ENCODE measurements at places on chromosomes 1 and 21.

DNA sequence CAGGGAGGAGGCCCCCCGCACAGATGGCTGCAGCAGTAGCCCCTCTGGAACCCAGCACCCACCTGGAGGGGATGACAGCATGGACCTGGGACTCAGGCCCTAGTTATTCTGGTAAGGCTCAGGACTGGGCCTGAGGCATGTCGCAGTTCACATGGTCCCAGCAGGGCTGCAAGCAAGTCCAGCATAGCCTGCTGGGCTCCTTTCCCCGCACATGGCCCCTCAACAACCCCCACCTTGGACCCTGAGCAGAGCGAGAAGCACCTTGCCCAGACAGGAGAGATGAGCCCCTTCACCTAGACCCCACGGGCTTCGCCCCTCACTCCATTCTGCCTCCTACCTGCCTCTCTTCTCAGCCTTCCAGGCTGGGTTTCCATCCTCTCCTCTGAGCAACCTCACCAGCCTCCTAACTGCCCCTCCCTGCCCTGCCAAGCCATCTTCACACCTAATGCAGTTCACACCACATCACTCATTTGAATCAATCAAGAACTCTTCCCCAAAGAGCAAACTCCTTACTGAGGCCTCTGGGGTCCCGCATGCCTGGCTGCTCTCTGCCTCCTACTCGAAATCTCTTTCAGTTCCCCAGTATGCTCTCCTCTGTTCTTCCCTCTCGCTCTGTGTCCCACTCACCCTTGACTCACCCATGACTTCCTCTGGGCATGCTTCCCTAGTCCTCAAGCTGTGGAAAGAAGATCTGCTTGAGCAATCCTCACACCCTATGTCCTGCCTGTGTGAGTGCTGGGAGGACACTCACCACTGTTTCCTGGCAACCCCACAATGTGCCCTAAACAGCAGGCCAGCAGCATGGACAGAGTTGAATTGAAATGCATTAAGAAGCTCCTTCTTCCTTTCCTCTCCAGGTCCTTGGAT lies 9.4 kb upstream of the THEMIS2 start:
- no peak for DNase-seq

- DNase-seq: no peak
Observed at GRCh38 chr1:161019751-161020495, 1.0 kb downstream of the F11R start.

DNA sequence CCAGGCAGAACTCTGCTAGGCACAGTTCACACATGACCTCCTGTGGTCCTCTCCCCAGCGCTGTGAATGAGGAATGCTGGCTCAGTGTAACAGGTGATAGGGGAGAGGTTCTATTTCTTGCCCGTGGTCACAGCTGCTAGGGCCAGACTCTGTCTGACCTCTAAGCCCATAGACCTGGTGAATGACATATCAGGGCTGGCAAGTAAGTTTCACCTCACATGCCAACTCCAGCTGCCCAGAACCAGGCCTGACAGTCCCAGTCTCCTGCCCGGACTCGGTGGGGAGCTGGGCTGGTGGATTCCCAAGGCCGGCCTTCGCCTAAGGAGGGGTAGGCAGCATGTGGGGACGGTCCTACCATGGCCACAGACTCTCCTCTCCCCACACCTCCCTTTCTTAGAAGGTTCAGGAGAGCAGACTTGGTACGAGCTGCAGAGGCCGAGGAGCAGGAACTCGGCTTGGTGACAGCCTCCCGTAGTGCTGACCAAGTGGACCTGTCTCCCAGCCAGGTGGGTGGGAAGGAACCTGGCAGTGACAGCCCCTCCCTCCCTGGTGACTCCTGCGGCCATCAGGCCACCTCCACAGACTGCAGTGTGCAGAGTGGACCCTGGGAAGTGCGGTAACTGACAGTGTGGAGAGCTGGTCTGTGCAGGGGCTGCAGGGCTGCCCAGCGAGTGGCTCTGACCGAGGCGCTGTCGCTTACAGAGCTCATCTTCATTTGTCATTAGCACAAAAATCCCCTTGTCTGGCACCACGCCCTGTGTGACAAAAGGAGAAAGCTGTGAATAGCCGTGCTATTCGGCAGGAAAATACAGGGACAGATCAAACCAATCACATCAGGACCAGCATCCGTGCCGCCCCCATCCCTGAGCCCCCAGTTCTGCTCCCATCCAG lies 74.6 kb downstream of the SCCPDH start:
- no peak for DNase-seq

DNA sequence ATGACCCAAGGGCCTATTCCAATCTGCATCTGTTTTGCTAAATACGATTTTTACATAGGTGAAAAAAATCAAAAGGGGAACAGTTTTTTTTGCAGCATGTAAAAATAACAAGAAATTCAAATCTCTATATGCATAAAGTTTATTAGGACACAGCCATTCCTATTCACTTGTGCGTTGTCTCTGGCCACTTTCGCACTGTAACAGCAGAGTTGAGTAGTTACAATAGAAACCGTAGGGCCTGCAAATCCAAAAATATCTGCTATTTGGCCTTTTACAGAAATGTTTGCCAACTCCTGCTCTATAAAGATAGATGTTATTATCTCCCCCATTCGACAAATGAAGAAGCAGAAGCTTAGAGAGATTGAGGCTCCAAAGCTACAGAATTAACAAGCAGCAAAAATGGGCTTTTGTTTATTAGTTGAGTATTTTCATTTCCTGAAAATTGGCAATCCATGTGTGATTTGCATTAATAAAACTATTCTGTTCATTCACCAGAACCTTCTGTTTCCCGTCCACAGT lies 5.5 kb downstream of the DYNLT5 start:
- DNase-seq: no peak

DNA sequence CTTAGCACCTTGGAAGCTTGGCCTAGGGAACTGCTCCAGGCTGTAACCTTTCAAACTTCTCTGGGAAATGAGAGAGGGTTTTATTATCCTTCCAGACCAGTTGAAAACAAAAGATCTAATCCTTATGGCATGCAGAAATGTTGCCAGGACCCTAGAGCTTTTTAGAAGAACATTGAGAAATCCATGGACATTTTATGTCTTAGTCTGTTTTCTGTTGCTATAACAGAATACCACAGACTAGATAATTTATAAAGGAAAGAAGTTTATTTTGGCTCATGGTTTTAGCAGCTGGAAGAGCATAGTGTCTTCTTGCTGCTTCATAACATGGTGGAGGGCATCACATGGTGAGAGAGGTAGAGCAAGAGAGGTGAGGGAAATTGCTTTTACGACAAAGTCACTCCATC lies 25.8 kb downstream of the OSBPL9 start:
- DNase-seq: no peak

- DNase-seq: no peak
Observed at GRCh38 chr1:157403203-157403602, 149.1 kb downstream of the FCRL5 start.

DNA sequence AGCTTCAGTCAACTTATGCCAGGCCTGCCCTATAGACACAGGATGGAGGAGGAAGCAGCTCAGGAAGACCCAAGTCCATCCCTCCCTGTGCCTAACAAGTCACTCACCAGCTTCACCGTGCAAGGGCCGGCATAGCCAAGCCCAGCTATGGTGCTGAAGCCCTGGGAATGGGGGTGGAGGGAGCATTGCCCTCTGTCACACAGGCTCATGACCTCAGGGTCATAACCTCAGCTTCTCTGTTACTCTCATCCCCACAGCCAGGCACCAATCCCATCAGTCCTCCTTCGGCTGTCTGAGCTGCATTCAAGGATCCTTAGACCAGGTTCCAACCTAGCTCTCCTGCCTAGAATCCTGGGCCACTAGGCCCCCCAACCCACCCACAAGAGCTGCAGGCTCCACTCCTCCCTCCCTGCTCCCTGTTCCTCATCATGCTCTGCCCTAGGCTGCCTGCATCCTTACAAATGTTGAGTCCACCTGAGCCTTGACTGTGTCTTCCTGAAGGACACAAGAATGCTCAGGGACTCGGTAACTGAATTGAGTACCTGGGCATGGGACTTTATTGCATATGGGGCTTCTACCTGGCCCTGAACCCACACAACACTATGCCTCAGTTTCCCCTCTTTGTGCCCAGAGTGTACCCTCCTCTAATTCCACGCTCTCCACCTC lies 1.7 kb downstream of the CD244 start:
- no peak for DNase-seq

DNA sequence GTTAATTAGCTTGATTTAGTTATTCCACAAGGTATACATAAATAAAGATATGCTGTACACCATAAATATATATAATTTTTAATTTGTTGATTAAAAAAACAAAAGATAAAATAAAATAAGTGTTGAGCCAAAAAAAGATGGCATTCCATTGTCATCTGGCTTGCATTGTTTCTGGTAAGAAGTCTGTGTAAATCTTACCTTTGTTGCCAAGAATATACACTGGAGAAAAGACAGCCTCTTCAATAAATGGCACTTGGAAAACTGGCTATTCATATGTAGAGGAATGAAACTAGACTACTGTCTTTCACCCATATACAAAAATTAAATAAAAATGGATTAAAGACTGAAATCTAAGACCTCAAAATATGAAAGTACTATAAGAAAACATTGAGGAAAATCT lies 196.5 kb downstream of the IER5 start:
- no peak for DNase-seq

Data from RWPE2 (cell line).